ENCODE measurements at places on chromosomes 2 and 18.

GRCh38 chr18:59579509-59579908 lies 117.7 kb downstream of the CCBE1 start:
- DNase-seq: no peak

- DNase-seq: no peak
Measured at GRCh38 chr18:50203801-50204604, 9.1 kb upstream of the MYO5B start.

DNA sequence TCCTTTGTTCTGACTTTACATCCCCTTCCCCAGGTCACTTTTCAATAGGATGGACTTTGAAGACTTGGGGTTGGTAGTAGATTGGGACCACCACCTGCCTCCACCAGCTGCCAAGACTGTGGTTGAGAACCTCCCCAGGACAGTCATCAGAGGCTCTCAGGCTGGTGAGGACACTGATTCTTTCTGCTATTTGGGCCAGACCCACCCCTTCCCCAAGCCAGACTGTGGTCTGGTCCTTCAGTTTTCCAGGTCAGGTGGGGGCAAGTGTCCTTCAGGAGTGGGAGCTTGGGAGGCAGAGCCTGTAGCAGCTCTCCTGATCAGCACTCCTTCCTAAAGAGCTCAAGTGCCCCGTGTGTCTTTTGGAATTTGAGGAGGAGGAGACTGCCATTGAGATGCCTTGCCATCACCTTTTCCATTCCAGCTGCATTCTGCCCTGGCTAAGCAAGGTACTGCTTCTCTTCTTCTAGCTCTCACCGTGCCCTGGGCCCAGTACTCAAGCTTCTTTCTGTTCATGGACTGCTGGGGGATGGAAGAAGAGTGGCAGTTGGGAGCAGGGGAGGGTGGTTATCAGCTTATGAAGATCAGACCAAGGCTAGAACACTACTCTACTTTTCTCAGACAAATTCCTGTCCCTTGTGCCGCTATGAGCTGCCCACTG lies 1.1 kb downstream of the RNF181 start:
- no peak for DNase-seq

- no peak for DNase-seq
Measured at GRCh38 chr18:8625461-8626092, 16.3 kb downstream of the RAB12 start.

DNA sequence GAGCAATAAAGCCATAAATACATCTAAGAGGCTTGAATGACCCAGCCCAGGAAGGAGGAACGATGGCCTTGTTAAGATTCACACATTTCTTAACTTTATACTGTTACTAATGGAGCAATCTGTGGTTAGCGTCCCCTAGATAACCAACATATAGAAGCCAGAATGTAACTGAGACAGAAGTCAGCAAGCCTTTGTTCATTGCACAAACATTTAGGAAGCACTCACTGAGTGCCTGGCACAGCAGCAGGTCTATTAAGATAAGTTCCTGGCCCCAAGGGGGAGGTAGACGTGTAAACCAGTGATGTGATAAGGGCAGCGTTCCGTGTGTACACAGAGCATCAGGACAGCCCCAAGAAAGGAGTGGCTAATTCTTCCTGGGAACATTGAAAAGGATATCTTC lies 63.6 kb upstream of the ATL2 start:
- no peak for DNase-seq

DNA sequence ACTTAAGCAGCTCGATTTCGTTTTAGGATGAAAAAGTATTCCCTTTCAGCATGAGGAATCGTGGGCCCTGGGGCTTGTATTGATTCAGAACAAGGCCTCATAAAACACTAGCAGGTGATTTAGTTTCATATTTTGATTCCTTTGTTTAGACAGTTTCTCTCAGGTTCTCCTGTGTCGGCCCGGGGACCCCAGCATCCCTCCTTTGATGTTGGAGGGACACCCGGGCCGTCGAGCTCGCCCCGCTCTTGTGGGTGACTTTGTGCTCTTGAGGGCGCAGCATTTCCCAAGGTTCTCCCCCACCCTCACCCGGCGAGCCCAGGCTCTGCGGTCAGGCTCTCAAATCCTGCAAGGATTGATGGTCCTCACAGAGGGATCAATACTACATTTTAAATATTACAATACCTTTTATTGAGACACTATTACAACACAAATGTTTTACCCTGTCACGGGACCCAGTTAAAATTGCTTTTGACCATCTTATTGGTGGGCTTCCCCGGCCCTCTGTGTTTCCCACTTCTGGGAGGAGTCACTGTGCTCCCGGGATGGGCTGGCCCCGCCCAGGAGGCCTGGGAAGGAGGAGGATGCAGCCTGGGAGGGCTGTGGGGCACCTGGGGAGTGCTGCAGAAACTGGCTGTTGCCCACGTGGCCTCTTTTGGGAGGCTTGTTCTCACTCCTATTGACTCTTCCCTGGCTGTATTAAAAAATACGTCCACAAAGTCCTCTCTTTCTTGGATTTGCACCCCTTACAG lies 222.6 kb downstream of the INSIG2 start:
- no peak for DNase-seq

DNA sequence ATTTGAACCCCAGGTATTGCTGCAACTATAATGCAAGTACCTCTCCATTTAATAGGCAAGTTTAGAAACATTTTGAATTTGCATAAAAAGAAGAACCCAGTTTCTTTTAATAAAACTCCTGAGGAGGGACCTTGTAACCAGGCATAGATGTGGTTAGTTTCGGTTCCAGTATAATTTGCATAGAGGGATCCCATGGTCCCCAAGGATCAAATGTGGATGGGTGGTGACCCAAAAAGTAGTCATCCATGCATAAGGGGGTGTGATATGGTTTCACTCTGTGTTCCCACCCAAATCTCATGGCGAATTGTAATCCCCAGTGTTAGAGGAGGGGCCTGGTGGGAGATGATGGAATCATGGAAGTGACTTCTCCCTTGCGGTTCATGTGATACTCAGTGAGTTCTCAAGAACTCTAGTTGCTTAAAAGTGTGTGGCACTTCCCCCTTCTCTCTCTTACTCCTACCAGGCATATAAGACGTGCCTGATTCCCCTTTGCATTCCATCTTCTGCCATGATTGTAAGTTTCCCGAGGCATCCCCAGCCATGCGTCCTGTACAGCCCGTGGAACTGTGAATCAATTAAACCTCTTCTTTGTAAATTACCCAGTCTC lies 40.2 kb upstream of the SKA1 start:
- DNase-seq: no peak

GRCh38 chr2:11867926-11868325 lies 121.5 kb downstream of the LPIN1 start:
- no peak for DNase-seq

- DNase-seq: no peak
Measured at GRCh38 chr2:228227466-228227865, 46.0 kb upstream of the SPHKAP start.

- no peak for DNase-seq
Measured at GRCh38 chr2:175929850-175930249, 72.2 kb downstream of the LNPK start.

GRCh38 chr2:216905649-216906329 lies 45.9 kb upstream of the TNP1 start:
- no peak for DNase-seq

GRCh38 chr2:106108351-106108750 lies 85.8 kb downstream of the UXS1 start:
- DNase-seq: no peak

DNA sequence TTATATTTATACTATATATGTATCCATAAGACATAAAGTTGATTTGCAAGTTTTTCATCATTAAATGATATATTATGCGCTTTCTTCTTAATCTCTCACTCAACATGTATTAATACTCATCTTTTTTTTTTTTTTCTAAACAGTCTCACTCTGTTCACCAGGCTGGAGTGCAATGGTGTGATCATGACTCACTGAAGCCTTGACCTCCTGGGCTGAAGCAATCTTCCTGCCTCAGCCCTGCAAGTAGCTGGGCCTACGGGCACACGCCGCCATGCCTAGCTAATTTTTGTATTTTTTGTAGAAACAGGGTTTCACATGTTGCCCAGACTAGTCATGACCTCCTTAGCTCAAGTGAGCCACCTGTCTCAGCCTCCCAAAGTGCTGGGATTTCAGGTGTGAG lies 51.4 kb upstream of the MAP4K3 start:
- no peak for DNase-seq

- DNase-seq: no peak
Measured at GRCh38 chr2:108367014-108367413, 10.7 kb upstream of the SULT1C4 start.

DNA sequence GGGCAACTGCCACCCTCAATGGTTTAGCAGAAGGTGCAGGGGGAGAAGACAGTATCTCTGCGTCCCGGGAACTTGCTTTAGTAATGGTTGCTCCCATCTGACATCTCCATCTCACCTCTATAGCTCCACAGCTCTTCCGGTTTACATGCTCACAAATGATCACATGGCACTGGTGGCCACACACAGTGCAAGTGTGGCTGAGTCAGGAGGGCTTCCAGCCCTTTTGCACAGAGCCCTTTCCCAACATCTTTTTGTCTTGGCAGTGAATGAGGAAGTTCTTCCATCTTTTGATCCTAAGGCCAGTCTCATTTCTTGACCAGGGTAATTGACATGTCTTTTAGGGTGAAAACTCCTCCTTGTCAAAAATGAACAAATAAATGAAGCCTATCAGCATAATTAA lies 347.7 kb downstream of the LPIN1 start:
- no peak for DNase-seq

DNA sequence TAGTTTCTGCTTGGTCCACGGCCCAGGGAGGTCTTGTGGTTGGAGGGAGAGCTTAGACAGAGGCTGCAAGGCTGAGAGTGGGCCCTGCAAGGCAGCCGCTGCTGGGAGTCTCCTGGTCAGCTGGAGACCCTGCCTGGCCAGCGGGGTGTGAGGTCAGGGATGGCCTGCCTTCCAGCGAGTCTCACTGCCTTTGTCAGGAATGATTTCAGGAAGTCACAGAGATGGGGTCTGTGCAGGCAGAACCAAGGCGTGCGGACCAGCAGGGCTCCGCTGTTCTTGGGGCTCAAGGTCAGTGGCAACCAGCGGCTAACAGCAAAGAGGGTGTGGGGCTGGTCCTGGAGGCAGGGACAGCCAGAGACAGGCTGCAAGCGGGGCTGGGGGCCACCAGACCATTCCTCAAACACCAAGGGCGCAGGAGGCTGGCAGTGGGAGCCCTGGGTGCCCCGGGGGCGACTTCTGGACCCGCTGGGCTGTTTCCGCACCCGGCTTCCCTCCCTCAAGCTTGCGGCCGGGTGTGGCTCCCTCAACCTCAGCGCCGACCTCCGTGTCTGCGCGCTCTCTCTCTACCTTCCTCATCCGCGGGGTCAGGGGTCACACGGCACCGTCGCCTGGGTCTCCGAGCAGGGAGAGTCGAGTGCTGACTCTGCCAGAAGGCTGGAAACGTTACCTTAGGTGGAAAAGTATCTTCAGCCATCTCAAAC lies 124.5 kb upstream of the CTDP1 start:
- DNase-seq: no peak

DNA sequence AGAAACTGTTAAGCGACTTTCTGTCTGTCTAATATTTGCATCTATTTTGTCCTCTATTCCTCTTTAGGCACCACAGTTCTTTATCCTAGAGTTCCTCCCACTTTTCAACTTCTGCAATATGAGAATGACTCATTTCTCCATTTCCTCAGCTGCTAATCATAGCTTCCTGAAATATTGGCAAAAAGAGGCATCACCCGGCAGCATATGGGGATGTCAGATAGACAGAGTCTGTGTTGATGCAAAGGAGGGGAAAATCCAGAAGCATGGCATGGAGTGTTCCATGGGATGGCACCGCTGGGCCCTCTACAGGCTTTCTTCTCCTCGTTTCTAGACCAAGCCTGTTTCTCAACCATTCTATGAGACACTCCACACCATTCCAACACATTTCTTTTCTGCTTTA lies 93.4 kb downstream of the DOCK10 start:
- DNase-seq: no peak

DNA sequence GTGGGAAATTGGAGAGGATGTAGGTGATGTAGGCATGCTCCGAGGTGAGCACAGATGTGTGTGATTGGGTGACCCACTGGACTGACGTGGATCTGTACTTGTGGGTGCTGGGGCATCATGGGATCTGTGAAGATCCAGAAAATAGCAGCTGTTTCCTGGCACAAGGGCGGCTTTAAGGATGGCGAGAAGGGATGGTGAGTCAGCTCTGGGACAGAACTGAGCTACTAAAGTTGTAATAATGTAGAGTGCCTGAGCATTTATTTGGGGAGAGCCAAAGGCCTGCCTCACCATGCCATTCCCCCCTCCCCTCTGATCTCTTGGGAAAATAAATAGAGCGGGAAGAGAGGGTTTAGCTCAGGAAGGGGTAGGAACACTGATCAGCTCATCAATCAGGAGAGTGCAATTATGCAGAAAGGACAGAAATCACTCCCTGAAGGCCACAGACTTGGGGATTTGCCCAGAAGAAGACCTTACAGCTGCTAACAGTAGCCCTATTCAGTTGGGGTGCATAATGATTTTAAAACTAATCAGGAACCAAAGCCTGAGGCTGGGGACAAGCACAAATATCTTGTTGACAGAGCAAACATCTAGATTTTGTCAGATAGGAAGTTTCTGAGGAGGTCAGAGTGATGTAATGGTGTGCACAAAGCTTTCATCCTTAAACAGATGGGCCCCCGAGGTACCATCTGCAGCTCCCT lies 30.3 kb downstream of the TANC1 start:
- no peak for DNase-seq

- no peak for DNase-seq
Measured at GRCh38 chr2:163157411-163157810, 318.8 kb upstream of the KCNH7 start.

DNA sequence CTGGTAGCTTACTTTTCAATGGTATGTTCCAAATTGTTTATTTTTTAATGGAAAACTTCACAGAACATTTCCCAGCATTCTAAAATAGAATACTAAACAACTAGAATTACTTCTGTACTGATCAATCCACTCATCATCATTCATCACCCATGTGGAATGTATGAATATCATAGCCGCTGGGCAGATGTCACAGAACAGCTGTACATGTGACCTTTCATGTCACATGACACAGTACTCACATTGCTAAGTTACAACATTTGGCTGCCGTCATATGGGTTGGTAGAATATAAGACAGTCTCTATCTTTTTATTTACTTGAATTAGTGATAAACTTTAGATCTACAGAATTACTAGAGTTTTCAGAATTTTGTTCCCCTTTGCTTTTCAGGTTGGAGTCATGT lies 387.6 kb downstream of the ZEB2 start:
- DNase-seq: no peak

GRCh38 chr2:45567288-45567963 lies 43.6 kb downstream of the SRBD1 start:
- no peak for DNase-seq

GRCh38 chr2:202016579-202017227 lies 17.0 kb upstream of the FZD7 start:
- DNase-seq: no peak

- no peak for DNase-seq
Measured at GRCh38 chr18:25326361-25326952, 25.5 kb downstream of the ZNF521 start.

Measured in effector CD4-positive, alpha-beta T cell (primary cell).